ENCODE measurements at places on chromosomes 3 and 15. TPM values are rescaled to one million over a fixed set of nuclear protein-coding genes. Genes with fewer than 3 reads are reported as not detected.

- no peaks in the 10 kb centered on the region for H3K36me3 ChIP-seq
- H3K4me3 ChIP-seq = no peak overlapping the region
- H3K4me1 ChIP-seq = peaks cover 19% of the 10 kb centered on the region
- DNase-seq = no peak
- no peaks in the 10 kb centered on the region for H3K27me3 ChIP-seq
Observed at GRCh38 chr3:72340476-72341379, 507.5 kb downstream of the SHQ1 start.

GRCh38 chr3:100105501-100105900, 8.8 kb downstream of the FILIP1L start:
- H3K27ac ChIP-seq = no peak overlapping the region
- no peaks in the 10 kb centered on the region for H3K4me1 ChIP-seq
- no peaks in the 10 kb centered on the region for H3K36me3 ChIP-seq
- no peaks in the 10 kb centered on the region for H3K27me3 ChIP-seq
- no peak overlapping the region for H3K4me3 ChIP-seq

DNA sequence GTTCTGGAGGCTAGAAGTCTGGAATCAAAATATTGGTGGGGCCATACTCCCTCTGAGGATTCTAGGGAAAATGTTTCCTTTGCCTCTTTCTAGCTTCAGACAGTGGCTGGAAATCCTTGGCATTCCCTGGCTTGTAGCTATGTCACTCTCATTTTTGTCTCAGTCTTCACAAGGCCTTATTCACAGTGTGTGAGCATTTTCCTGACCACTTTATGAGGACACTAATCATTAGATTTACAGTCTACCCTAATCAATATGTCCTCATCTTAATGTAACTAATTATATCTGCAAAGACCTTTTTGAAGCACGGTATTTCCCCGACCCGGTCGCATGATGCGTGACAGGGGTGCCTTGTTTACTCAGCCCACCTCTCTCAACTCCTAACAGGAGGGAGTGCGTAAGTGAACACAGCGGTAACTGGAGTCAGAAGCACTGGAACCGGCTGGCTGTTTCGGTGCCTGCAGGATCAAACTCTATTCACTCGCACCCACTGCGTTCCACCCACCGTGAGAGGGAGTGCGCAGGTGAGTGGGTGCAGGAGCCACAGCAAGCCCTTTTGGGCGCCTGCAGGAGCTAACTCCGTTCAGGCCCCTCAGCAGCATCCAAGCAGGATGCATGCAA, 155.0 kb downstream of the EPHA3 start:
- H3K27ac ChIP-seq = no peak overlapping the region
- no peak for DNase-seq
- H3K27me3 ChIP-seq = no peaks in the 10 kb centered on the region
- no peaks in the 10 kb centered on the region for H3K4me1 ChIP-seq
- H3K4me3 ChIP-seq = no peak overlapping the region
- H3K36me3 ChIP-seq = no peaks in the 10 kb centered on the region

DNA sequence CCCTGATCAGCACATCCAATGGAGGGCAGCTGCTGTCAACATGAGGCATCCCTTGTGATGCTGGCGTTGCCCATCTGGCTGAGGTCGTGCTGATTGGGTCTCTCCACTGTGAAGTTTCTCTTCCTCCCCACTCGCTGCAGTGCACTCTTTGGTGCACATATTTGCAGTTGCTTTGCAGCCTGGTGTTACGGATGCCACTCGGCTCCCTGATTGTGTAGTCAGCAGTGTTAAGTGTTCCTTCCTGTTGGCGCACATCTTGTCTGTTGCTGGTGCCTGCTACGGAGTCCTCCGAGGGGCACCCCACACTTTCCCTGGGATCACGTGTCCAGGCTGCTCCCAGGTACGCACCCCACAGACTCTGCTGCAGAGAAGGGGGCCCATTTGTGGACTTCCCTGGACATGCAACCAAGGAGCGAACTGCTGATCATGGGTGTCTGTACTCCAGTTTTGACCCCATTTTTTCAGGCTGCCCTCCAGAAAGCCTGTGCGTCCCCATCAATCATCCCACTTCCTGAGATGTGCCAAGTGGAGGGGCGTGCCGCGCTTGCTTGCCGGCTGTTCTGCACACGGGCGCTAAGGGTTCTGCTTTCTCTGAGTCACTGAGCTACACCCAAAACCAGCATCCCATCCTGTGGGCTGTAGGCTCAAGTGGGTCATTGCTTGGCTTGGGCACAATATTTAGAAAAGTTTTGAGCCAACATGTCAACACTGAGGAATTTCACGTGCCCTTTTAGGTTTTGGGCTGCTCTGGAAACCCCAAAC, 98.6 kb downstream of the FBLN2 start:
- peaks cover 37% of the 10 kb centered on the region for H3K4me1 ChIP-seq
- peak; percentile 37 for DNase-seq
- H3K4me3 ChIP-seq = no peak overlapping the region
- H3K27ac ChIP-seq = no peak overlapping the region
- no peaks in the 10 kb centered on the region for H3K36me3 ChIP-seq

DNA sequence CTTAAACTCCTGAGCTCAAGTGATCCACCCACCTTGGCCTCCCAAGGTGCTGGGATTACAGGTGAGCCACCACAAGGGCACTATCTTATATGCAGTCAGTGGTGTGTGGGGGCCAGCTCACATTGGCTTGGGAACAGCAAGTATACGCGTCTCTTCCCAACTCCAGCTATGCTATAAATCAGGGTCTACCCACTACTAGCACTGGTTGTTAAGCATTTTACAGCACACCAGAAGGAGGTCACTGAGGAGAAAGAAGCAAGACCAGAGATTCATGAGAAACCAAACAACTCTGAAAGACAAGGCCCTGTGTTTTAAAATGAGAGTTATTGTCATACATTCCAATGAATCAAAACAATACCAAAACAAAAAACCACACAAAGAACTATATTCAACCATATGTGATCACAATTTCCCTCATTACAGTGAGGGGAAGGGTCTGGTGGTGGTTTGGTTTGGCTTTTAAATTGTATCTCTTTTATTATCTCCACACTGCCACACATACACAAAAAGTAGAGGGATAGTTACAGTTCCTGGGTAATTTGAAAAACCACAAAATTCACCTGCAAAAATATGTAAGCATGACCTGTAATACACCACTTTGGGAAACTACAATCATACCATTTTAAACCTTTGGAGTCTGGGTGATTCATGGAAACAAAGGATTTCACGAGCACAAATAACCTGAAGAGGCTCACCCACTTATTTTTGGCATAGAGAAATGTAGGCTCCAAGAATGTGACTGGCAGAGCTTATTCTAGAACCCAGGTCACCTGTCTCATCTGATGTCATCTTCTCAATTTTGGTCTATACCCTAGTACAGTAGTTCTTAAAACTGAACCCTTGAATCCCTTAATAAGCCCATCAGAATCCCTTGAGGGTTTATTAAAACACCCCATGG, 5.2 kb downstream of the MAGI1 start:
- H3K4me3 ChIP-seq = no peak overlapping the region
- no peak for DNase-seq
- H3K36me3 ChIP-seq = no peaks in the 10 kb centered on the region
- H3K27ac ChIP-seq = no peak overlapping the region
- H3K4me1 ChIP-seq = peaks cover 10% of the 10 kb centered on the region

- H3K4me1 ChIP-seq = no peaks in the 10 kb centered on the region
- H3K27me3 ChIP-seq = no peaks in the 10 kb centered on the region
- no peak for DNase-seq
- no peaks in the 10 kb centered on the region for H3K36me3 ChIP-seq
- H3K4me3 ChIP-seq = no peak overlapping the region
Observed at GRCh38 chr3:67327582-67327981, 326.8 kb downstream of the SUCLG2 start.

The B3GALNT1 gene
- 0.20 TPM for total RNA-seq
